Psoas muscle (tissue), 8 donors: ENCODE measurements at places on chromosomes 2 and 18. TPM values are rescaled to one million over a fixed set of nuclear protein-coding genes. Genes with fewer than 3 reads are reported as not detected.

DNA sequence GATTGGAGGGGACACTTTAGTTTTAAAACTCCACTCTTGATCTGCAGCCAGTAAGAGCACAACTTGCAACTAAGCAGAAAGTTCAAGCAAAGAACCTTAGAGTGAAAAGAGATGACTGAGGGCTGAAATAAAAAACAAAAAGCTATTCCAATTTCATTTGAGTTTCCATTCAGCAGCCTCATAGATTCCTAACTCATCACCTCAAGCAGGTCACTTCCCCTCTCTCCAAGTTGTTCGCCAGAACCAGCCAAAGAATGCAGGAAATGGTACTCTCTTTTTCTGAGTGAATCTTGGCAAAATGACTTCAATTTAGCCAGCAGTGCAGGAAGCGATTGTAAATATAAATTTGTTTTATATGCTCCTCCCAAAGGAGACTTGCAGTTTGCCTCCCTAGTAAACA lies 213.3 kb downstream of the SETBP1 start:
- DNase-seq = no peak

Gene KLF11
- total RNA-seq = 10.6 TPM

Gene NOSTRIN
- 6.5 TPM for total RNA-seq

- DNase-seq = no peak
These were observed 42.7 kb upstream of the PELI1 start for GRCh38 chr2:64186699-64187605.

- peak; percentile 88 for DNase-seq
These were observed 4.9 kb downstream of the CYP26B1 start for GRCh38 chr2:72142570-72143440.

- DNase-seq = no peak
These were observed 1.5 kb downstream of the COL5A2 start for GRCh38 chr2:189178054-189178453.

Gene ANKRD29
- 0.79 TPM for total RNA-seq

Gene LINC00305
- not detected for total RNA-seq

Gene APCDD1
- total RNA-seq = 10.8 TPM

GRCh38 chr2:132037527-132038178 lies 124.1 kb downstream of the ANKRD30BL start:
- DNase-seq = peak; percentile 16

Gene ZAP70
- 0.94 TPM for total RNA-seq

DNA sequence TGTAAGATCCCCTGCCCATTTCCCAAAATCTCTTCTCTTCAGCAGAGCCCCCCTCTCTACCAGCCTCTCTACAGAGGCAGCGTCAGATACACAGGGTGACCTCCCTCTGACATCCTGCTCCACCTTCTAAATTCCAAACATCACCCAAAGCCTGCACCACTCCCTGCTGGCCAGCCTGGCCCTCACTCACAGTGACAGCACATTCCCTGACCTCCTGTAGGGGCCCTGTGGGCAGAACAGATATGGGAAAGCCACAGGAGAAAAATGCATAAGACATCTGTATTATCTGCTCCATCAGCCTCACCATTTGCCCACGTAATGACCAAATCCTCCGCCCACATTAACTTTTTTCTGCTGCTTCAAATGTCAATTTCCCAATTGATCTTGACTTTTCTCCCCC lies 40.6 kb downstream of the TRABD2A start:
- DNase-seq = no peak

Gene AFF3
- total RNA-seq = 0.61 TPM

DNA sequence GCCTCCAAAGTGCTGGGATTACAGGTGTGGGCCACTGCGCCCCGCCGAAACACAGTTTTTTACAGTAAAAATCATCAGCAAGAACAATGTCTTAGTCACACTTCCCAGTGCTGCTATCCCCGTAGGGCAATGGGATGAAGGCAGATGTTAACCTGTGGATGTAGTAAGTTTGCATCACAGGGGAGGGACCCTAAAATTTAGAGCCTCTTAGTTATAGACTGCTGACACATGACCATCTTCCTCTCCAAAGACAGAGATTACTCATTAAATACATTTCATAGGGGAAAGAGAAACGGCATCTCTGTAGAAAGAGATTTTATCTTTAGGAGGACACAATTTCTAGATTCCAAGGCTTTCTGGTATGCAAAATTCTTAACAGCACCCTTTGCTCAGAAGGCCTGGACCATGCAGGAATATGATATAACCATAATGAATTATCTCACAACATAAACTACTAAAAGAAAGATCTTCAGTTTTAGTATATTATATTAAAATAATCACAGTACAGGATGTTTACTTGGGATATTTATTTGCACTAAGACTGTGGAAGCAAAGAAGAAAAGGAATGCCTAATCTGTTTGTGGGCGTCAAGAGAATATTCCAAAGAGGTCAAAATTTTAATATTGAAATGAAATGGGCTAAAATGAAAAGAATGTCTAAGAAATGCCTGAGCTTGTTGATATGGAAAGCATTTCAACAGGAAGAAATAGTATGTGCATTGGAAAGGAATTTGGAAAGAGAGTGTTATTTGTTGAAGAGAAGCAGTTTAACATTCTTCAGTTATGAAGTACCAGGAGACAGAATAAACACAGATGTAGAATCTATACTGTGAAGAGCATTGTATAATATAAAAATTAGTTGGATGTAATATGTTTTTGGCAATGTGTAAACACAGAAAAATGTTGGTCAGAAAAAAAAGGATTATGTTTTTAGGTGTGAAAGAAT lies 1228.3 kb upstream of the CHAC2 start:
- no peak for DNase-seq

GRCh38 chr2:65420712-65421431 lies 11.5 kb downstream of the SPRED2 start:
- DNase-seq = no peak

- no peak for DNase-seq
These were observed 31.2 kb upstream of the RMP24 start for GRCh38 chr18:35941299-35941698.

DNA sequence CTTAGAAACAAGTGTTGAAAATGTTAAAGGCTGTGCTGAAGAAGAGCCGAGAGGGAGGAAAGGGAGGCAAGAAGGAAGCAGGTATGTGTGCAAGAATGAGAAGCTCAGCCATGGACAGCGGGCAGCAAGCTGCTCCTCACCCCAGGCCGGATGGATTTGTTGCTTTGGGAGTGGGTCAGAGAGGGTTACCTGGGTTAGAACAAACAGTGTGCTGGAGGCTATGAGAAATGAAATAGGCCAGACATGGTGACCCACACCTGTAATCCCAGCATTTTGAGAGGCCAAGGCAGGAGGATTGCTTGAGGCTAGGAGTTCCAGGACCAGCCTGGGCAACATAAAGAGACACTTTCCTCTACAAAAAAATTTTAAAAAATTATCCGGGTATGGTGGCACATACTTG lies 97.5 kb downstream of the TANC1 start:
- no peak for DNase-seq

GRCh38 chr2:205998583-205998982 lies 87.4 kb downstream of the INO80D start:
- DNase-seq = no peak

Gene MROH2A
- total RNA-seq = not detected

DNA sequence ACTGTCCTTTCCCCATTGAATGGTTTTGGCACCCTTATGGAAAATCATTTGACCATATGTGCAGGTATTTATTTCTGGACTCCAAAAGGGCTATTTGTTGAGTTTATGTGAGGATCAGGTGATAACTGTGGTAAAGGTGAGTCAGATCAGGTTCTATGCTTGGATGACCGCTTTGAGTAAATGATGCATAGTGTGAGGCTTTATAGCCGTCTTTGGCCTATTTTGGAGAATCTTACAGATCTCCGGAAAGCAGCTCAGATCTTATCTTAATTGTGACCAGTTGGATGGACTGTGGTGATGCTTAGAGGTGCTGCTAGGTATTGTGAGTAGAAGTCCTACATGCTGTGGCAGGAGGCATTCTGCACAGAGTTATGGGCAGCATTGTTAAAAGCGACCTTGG lies 126.2 kb downstream of the METTL8 start:
- DNase-seq = no peak

DNA sequence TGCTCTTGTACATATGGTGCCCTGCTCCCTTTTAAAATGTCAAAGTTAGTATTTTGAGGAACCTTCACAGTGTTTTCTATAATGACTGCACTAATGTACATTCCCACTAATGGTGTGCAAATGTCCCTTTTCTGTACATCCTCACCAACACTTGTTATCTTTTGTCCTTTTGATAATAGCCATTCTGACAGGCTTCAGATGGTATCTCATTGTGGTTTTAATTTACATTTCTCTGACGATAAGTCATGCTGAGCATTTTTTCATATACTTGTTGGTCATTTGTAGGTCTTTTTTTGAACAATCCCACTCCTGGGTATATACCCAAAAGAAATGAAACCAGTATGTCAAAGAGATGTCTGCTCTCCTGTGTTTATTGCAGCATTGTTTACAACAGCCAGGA lies 268.3 kb downstream of the FBXO15 start:
- DNase-seq = no peak

DNA sequence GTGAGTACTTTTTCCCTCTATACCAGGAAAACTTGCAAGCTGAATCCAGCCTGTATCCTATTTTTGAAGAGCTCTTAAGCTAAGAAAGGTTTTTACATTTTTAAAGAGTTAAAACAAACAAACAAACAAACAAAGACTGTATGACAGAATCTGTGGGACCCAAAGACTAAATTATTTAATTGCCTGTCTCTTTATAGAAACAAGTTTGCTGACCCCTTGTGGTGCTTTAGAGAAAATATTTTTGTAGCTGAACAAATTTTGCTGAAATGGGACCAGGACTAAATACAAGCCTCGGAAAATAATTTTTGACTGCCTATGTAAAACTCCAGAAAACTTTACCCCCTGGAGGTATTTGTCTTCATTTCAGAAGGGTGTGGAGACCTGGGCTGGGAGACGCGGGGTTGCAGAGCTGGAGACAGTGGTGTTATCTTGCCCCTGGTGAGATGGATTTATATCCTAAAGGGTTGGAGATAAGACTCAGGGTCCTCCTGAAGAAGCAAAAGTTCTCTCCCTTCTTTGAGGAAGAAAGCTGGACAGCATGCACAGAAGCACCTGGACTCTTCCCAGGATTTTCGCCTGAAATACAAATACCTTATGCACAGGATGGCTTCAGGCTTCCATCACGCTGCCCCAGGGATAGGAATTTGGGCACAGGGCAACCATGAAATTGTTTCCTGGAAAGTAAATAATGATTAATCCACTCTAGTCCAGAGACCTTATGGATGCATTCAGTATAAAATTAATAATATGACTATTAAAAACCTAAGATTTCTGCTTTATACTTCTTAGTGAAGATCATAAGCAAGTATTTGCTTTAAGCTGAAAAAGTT lies 54.3 kb downstream of the TMX3 start:
- no peak for DNase-seq
